ENCODE measurements at places on chromosomes 2 and 18.

GRCh38 chr2:179235463-179236108 lies 29.0 kb downstream of the SESTD1 start:
- DNase-seq, result no peak

- DNase-seq, result no peak
Observed at GRCh38 chr2:114542695-114543094, 100.3 kb downstream of the DPP10 start.

DNA sequence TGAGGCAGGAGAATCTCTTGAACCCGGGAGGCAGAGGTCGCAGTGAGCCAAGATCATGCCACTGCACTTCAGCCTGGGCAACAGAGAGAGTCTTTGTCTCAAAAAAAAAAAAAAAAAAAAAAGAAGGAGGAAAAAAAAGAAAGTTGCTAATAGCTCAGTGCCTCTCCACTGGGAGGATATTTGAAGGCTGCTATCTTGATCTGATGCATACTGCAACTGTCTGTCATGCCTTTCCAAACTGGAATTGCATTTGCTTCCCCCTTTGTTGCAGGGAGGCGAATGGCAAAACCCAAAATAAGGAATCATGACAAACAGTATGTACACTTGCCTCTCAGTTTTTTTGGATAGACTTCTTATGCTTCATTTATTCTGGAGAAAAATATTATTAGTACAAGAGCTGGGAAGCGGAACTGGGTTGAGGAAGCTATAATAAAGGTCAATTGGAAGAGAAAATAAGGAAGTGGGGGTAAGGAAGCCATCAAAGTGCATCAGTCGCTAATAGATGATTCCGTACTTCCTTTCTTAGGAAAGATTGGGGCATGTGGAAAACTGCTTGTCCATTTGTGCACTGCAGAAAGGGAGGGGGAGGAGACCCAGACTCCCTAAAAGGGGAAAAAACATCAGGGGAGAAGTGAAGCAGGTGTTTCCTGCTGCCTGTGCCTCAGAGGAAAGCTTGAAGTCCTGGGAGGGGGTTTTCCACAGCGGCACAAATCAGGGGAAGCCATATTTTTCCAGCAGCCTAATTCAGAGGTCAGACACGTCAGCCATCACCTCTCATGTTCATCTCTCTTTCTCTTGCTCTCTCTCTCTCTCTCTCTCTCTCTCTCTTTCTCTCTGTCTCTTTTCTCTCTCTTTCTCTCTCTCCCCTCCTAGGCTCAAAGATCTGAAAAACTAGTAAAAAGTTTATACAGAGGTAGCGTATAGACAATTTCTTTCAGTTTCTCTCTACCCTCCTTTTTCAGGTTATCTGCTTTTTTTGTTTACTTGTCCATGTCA lies 301.4 kb upstream of the TNP1 start:
- peak; percentile 10 for DNase-seq

DNA sequence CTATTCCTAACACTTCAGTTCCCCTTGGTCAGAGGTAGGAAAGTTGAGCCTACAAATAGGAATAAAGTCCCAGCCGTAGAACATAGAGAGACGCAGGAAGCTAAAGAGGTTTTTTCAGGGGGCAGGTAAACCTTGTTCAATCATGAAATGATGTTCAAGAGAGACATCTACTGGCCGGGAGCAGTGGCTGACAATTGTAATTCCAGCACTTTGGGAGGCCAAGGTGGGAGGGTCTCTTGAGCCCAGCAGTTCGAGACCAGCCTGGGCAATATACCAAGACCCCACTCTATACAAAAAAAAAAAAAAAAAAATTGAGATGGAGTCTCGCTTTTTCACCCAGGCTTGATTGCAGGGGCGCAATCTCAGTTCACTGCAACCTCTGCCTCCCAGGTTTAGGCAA lies 66.7 kb upstream of the DNAJC10 start:
- DNase-seq, result no peak

- no peak for DNase-seq
Observed at GRCh38 chr2:119487434-119488244, 36.6 kb downstream of the SCTR start.

- no peak for DNase-seq
Observed at GRCh38 chr2:202599911-202600310, 34.9 kb upstream of the FAM117B start.

Measured in activated naive CD4-positive, alpha-beta T cell treated with anti-CD3 and anti-CD28 coated beads for 36 hours (primary cell).